ENCODE measurements at places on chromosomes 5 and 9. TPM values are rescaled to one million over a fixed set of nuclear protein-coding genes. Genes with fewer than 3 reads are reported as not detected.
A peak's percentile ranks its signal among the peaks of the same experiment; 100 is the strongest.

- no peak for DNase-seq
Measured at GRCh38 chr5:135964670-135965320, 10.0 kb upstream of the LECT2 start.

DNA sequence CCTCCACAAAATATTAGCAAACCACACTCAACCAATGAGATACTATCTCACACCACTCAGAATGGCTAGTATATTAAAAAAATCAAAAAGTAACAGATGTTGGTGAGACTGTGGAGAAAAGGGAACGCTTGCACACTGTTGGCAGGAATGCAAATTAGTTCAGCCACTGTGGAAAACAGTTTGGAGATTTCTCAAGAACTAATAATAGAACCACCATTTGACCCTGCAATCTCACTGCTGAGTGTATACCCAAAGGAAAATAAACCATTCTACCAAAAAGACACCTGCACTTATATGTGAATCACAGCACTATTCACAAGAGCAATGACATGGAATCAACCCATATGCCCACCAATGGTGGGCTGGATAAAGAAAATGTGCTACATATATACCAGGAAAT, 393.5 kb downstream of the PDE4D start:
- no peak for DNase-seq

DNA sequence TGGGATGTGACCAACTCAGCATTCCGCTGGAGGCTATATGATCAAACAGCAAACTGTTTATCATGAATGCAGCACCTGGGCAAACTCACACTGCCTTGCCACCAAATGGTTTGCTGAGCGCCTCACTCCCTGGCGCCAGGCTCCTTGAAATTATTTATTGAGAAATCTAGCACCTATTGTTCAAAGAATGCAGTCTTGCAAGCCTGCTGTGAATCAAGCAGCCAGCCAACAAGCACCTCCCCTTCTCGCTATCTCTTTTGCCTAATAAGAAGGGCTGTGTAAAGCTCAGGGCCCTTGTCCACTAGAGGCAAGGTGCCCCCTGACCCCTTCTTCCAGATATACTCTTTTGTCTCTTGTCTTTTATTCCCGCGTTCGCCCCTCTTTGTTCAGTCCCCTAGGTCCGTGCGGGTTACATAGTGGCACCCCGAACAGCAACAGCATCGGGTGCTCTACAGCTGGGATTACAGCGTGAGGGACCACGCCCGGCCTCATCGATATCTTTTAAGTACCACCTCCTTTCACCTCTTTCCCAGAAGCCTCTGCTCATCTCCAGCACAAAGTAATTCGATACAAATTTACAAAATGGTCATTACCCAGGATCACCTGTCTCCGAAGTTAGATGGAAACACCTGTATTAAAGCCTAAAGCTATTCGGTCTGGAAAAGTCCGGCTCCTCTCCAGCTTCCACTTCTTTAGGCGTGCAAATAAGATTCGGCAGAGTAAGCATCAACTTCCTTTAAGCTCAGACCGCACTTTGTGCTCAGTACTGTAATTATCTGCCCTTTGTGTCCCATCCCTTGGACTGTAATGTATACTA, 896 bp downstream of the RIGI start:
- DNase-seq, result peak; percentile 66

DNA sequence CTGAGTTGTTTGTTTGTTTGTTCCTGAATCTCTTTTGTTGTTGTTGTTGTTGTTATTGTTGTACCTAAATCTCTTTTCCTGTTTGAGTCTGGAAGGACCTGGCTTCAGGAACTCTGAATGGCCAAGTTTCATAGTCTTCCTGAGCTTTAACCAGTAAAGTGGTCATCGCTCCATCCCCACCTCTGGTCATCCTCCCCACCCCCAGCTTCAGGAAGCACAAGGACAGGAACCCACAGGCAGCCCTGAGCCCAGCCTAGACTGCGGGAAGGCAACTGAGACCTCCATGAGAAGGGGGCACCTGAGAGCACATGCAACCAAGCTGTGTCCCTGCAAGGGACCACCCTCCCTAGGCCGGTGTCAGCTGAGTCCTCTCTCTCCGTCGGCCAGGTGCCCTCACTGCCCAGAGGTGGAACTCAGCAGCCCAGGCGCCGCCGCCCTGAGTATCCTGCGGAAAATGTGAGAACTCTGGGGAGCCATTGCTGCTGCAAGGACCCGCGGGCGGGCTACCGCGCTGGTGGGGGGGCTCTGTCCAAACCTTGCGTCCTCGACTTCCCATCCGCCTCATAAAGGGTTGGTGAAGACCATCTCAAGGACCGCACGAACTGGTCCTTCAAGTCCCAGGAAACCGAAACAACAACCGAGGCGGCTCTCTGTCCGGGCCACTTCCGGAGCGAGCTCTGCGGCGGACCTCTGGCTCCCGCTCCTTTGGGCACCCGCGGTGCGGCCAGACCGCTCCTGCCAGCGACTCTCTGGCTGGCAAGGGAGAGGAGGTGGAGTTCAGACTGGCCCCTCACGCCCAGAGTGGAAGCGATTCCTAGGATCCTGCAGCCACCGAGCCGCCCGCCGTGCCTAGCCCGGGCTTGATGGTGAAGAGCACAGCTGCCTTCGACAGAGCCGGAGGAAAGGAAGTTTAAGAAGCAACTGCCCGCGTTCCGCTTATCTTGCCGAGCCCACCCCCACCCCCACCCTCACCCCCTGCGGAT, 4.2 kb downstream of the BARX1 start:
- DNase-seq, result peak; percentile 30

The LAMC3 gene
- not detected for polyA plus RNA-seq

- no peak for DNase-seq
Measured at GRCh38 chr5:57246426-57246825, 72.6 kb downstream of the GPBP1 start.

DNA sequence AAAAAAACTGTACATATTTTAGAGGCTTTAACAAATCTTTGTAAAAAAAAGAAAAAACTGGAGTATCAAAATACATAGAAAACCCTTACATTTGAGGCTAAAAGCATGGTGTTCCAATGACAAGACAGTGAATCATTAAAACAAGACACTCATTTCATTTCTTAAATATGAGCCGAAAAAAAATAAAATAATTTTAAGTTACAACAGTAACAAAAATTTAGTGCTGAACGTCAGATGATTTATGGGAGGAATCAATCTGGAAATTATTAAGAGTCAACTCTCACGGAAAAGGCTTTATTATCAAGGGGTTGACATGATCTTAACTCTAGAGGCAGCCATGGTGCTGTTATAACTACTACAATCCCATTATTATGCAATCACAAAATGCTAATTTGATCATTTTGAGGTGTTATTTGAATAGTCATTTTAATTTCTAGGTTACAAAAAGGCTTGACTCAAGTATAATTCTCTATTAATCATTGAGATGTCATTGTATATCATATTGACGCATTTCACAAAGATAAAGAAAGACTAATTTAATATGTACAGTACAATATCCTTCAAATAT, 51.9 kb downstream of the MAPKAP1 start:
- DNase-seq, result no peak

GRCh38 chr9:69949396-69949795, 94.3 kb upstream of the MAMDC2 start:
- DNase-seq, result no peak

The DIPK1B gene
- 0.22 TPM for polyA plus RNA-seq

DNA sequence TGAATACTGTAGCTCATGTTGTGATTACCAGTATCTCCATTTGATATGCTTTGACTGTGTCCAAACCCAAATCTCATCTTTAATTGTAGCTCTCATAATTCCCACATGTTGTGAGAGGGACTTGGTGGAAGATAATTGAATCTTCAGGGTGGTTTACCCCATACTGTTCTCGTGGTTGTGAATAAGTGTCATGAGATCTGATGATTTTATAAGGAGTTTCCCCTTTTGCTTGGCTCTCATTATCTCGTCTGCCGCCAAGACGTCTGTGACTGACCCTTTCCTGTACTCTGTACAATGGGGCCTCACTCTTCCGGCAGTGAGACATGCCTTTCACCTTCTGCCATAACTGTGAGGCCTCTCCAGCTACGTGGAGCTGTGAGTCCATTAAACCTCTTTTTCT, 59.3 kb downstream of the TRIO start:
- DNase-seq, result no peak

- no peak for DNase-seq
Measured at GRCh38 chr5:38697013-38697412, 140.6 kb upstream of the LIFR start.

The SH3RF2 gene
- polyA plus RNA-seq, result 25.0 TPM

DNA sequence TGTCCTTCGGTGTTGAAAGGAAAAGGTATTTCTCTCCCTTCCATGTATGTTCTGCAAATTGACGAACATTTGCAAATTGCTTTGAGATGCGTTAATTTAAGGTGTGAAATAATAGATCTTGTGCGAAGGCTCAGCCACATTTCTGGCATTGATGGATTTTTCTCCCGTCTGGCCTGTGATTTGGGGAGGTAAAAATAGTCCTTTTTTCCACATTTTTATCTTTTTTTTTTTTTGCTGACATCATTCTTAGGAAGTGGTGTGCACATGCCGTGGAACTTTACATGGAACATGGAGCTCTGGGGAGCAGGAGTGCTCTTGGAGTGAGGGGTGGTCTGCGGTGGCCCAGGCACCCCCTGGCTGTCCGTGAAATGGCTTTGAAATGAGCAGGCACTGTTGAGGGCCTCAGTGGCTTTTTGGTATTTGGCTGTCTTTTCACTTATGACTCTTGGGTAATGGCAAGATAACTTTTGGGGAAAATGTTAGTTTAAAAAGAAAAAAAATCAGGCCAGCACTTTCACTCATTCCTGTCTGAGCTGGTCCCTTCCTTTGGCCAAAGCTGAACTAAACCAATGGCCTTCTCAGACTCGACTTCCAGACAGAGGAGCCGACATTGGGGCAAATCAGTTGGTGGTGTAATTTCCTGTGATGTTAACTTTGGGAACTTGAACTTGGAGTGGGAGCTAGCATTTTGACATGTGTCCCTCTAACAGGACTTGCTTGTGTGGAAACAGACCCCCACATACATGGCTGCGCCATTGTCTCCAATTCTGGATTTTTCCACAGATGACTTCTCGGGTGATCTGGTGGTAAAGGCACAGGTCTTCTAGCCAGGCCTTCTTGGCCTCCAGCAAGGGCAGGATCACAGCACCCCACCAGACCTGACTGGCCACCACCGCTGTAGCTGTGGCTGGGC, 4.2 kb downstream of the NEK6 start:
- DNase-seq, result no peak

GRCh38 chr9:19551124-19551929, 142.5 kb downstream of the ACER2 start:
- DNase-seq, result no peak

The PCDHGA6 gene
- polyA plus RNA-seq, result 0.72 TPM

DNA sequence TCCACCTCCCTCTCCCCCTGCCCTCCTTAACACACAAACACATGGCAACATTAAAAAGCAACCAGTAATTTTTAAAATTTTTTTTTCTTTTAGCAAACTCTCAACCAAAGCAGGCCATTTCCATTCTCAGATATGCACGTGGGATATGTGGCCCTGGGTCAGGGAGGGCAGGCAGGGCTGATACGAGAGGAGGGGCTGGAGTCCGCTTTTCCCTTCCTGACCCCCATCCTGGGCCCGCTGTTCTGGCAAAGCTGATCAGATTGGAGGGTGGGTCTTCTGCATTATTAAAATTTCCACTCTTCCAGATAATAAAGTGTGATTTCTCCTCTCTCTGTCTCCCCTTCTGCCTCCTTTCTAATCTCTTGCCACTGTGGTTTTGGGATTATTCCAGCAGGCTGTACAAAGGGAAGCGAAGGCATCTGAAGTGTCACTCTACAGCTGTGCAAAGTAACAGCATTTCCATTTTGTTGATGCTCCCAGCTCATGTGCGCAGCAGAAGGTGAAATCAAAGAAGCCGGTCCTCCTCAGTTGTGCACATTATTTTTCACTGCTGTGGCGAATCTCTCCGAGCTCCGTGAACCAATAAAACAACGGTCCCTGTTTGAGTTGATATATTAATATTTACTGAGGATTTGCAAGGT, 12.0 kb downstream of the IRX1 start:
- no peak for DNase-seq

The OBP2B gene
- not detected for polyA plus RNA-seq

The ERMP1 gene
- 8.1 TPM for polyA plus RNA-seq

DNA sequence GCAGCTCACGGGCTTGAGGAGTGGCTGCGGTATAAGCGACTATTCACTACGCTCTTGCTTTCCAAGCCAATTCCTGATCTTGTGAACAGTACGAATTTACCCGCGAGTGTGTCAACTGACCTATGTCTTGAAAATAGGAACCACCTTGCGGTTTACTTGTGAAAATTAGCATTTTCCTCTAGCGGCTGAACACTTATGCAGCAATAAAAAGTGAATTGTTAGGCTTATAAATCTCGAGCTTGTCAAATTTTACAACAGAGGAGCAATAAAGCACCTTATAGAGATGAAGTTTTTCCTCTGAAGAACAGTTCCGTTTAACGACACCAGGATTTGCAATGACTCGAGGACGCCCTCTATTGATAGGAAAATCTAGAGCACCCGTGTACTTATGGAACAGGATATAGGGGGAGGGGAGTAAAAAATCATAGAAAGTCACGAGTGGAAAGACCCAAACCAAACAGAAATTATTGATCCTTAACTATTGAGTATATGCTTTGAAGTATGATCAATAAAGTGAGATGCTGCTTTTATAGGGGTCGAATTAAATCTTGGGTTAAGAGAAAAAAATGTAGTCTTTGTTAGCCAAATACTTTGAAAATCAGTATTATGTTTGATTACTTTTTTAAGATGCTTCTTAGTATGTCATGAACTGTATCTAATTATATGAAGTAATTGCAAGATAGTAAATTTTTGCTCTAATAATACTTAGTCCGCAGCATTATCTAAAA, 1.9 kb upstream of the RGMB start:
- peak; percentile 95 for DNase-seq

DNA sequence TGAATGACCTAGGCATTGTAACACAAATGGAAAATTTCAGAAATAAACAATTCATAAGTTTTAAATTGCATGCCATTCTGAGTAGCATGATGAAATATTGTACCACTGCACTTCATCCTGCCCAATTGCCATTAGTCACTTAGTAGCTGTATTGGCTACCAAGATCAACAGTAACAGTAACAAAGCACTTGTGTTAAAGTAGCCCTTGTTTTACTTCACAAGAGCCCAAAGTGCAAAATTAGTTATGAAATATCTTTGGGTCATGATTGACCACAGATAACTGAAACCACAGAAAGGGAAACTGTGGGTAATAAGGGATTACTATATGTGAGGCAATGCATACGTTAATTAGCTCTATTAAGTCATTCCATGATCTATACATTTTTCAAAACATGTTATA, 33.3 kb upstream of the RORB start:
- DNase-seq, result no peak
